Brain (organoid and tissue), 16 donors: ENCODE measurements at places on chromosomes 12 and 14.

- peak; percentile 84 for DNase-seq
Observed at GRCh38 chr12:15522574-15523187, 200.4 kb downstream of the PTPRO start.

GRCh38 chr12:131521326-131521725, 189.6 kb upstream of the SFSWAP start:
- no peak for DNase-seq

- no peak for DNase-seq
Observed at GRCh38 chr14:65840118-65840751, 427.7 kb downstream of the FUT8 start.

DNA sequence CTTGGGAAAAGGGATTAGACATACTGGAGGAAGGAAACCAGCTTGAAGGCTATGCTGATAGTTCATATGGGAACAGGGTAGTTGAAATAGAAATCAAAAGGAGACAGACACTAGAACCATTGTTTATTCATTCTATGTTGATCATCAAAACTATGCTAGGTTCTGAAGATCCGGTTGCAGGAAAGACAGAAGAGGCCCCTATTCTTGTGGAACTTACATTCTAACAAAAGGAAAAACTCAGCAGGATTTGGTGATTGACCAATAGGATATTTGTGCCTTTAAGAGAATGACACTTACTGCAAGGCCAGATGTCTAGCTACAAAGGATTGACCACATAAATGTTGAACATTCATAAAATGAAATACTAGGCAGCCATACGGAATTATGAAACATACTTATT, 179.2 kb downstream of the AKAP6 start:
- DNase-seq: peak; percentile 42

DNA sequence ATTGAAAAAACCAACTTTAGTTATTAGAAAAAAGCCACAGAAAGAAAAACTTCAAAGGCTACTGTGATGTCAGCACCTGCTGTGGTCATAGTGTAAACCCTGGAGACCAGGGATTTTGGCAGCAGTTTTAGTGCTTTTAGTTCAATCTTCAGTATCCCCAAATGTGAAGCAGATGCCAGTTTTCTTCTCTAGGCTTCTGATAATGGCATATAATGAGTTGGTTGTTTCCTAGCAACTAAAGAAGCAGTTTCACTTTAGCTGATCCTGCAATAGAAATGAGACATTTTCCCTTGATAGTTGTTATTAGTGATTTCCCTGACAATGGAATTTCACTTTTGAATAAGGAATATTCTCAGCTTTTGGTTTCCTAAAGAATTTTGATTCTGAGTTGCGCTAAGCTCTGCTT, 131.2 kb downstream of the NUBPL start:
- peak; percentile 86 for DNase-seq

DNA sequence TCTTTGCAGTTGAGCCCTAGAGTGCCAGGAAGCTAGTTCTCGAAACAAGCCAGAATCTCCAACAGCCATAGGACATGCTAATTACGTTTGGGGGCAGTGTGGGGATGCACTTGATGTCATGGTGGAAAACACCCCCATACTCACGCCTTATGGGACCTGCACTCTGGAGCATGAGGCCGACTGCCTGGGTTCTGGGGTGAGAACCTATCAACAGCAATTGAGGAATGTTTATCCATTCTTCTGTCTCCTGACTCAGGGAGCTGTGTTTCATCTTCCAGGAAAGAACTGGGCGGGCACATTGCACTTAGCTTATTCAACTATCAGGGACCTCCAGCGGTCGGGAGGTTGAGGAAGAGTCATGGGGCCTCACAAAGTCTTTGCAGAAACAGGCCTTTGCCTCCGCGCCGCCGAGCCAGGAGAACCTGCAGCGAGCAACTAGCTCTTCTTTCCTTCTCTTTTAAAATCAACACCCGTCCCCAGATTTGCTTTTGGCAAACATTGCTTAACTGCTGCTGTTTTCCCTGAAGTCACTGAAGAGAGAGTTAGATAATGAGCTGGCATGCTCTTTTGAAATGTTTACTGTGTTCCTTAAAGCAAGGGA, 226.1 kb upstream of the DIO3 start:
- DNase-seq: no peak

- DNase-seq: peak; percentile 44
Observed at GRCh38 chr12:123043536-123044001, 63.1 kb downstream of the ARL6IP4 start.
